Mesothelial cell of epicardium (in vitro differentiated cells): ENCODE measurements at places on chromosomes 12 and 14. TPM values are rescaled to one million over a fixed set of nuclear protein-coding genes. Genes with fewer than 3 reads are reported as not detected.

DNA sequence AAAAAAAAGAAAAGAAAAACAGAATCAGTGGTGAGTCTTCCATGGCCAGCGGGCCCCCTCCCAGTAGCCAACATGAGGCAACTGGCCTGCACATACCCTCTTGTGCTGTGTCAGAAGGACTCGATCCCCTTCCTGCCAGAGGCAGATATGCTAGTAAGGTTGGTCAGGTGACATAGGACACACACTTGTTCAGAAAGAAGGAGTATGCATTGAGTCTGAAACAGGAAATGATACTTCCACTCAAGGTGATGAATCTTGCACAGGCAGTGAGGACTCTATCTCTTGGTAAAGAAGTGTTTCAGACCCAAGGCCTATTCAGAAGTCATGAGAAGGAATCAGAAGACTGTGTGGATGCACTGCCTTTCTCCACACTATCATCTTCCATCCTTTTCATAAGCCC lies 269.7 kb upstream of the FAR2 start:
- no peak for DNase-seq

DNA sequence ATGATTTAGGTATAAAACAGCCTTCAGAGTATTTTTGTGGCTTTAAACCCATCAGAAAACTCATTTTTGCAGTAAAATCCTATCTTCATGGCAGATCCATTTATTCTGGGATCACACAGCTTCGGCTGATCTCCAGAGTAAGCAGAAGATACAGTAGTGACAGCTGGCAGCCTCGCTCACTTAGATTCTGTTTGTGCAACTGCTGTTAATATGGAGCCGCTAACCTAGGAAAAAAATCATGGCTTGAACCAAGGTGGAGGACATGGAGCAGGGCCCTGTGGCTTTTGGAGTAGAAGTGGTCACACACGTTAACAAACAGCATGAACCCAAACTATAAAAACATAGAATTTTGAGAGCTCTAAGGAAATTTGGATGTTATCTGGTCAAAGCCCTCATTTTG lies 137.2 kb upstream of the ARHGAP5 start:
- DNase-seq, result no peak

DNA sequence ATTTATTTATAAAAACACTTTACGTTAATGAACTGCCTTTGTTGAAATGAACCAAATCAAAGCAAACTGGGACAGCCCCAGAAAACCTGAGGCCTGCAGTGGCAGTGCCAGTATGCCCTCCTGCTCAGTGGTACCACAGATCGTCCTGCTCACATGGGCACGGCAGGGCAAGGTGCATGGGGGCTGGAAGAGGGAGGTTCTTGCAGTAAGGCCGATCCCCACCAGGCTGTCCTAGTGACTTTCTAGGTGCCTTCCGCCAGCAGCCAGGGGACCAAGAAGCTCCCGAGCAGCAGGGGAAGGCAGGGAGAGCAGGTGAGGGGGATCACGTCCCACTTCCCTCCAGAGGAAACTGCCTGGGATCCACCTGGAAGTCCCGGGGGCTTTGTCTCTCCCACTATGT lies 63.9 kb downstream of the TESC start:
- no peak for DNase-seq

GRCh38 chr12:124630791-124631313 lies 63.4 kb upstream of the NCOR2 start:
- DNase-seq, result no peak

DNA sequence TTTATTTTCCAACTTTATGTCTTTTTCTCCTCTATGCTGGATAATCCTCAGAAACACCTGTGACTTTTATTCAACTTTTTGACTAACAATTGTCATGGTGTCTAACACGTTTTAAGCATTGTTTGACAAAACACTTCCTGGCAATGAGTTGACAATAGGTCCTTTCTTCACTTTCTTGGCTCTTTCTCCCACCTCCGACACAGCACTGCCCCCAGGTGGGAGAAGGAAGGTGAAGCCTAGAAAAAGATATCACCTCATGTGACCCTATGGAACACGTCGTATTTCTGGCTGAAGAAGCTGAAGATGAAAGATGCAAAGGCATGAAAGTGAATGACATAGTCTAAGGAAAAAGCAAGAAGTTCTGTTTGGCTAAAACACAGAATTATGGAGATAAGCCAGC lies 430.0 kb downstream of the ETNK1 start:
- DNase-seq, result no peak

DNA sequence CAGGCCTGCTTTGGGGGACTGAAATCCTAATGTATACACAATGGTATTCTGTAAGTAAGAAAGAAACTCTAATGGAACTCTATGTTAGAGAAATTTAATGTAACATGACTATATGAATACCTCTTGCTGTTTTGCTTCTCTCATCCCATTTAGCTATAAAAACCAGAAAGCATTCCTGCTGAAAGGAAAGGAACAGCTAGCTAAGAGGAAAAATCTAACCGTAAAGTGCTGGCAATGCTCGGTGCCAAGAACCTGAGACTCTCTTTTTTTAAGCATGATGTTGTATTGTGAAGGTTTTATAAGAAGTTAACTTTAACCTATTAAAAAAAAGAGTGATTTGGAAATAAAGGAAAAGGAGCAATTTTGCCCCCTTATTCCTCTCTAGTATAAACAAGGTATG lies 75.6 kb upstream of the DACT1 start:
- DNase-seq, result no peak

DNA sequence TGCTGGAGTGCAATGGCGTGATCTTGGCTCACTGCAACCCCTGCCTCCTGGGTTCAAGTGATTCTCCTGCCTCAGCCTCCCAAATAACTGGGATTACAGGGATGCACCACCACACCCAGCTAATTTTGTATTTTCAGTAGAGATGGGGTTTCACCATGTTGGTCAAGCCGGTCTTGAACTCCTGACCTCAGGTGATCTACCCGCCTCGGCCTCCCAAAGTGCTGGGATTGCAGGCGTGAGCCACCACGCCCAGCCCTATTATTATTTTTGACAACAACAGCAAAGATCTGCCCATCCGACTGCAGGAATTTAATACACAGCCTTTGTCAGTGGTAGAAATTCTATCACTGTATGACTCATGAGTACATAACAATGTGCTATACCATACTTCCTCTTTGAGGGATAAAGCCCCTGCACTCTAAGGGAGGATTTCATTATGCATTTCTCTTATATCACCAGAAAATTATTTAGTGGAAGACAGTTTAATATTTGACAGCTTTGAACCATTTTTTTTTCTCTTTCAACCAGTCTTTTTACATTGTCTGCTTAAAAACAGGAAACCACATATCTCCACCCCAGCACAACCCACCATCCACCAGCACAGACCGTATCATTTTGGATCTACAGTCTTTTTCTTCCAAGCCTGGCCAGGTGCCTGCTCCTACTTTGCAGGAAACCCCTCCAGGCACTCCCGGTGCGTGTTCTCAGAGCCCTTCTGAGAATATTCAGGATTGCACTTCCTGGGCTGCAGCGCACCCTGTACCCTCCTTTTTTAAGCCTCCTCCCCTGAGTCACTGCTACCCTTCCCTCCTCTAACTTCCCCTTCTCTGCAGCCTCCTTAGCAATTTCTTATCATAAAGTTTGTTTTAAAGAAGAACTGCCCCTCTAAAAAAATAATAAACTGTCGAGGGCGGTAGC lies 594 bp downstream of the ARHGDIB start:
- no peak for DNase-seq

- no peak for DNase-seq
Observed at GRCh38 chr14:72615451-72616121, 278.3 kb downstream of the DPF3 start.

DNA sequence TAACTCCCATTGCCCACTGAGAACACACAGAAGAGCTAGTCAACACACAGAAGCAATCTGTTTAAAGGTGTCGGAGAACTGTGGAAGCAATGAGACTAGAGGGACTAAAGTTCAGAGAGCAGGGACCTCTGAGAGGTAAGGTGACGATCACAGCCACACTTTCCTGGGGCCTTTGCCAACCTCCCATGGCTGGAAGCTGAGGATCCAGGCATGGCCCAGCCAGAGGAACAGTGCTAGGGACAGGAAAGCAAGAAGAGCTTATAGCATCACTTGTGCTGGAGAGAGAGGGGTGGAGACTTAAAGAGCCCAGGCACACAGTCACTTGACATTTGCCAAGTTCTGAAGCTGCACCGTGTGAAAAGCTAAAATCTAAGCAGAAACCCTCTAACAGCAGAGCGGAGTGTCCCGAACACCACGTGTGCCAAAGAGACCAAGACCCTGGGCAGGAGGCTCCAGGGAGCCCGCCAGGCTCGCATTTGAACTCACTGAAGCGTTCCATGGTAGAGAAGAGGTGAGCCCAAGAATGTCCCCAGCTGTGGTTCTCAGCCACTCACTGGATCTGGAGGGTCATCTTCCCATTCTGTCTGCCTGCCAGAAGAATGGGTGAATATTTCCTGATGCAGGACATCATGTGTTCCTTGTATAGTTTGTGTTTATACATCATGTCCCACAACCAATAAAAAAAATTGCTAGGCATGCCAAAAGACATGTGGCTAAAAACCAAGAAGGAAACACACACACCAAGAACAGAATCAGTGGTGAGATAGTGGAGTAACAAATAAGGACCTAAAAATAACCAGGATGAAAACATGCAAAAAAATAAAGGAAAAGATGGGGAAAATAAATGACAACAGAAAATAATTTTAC lies 174.0 kb upstream of the C14orf180 start:
- DNase-seq, result no peak

DNA sequence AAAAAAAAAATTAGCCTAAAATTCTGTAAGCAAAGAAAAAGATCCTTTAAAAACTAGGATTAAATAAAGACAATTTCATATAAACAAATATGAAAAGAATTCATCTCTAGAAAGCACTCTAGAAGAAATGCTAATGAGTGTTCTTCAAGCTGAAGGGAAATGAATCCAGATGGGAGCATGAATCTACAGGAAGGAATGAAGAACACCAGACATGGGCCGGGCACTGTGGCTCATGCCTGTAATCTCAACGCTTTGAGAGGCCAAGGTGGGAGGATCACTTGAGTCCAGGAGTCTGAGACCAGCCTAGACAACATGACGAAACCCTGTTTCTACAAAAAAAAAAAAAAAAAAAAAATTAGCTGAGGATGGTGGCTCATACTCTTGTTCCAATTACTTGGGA lies 297.2 kb downstream of the FBXL14 start:
- DNase-seq, result no peak

DNA sequence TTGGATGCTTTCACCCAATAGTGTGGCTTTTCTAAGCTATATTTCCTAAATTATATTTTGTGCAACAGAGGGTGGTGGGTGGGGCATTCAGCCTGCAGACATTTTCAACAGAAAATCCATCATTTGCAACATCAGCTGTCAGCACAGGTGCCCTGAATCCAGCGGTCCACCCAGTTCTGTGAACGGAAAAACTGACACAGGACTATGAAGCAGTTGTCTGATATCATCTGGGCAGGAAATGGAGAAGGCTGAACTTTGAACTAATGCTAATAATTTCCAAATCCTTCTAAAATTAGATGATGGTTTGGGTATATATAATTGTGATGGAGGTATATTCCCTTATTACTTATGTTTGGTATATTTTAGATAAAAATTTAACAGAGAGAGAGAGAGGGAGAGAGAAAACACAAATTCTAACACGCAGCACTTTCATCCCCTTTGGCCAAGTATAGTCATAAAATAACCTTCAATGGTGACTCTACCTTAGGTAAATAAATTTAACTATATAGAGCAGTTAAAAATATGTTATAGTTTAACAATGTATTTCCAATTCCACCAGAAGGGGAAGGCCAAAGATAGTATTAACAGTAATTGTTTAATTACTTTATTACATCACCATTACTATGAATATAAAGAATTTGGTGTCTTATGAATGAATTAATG lies 58.3 kb upstream of the PTPRB start:
- no peak for DNase-seq

DNA sequence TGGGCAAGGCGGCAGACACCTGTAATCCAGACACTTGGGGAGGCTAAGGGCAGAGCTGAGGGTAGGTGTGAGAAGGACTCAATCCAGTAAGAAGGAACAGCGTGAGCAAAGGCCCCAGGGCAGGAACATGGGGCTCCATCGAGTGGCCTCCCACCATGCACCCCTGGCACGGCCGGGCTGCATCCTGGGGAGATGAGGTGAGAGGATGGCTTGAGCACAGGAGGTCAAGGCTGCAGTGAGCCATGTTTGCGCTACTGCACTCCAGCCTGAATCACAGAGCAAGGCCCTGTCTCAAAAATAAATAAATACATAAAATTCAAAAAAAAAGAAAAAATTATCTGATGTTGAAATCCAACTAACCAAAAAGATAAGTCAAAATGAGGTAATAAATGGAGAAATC lies 58.5 kb downstream of the ARL6IP4 start:
- no peak for DNase-seq

GRCh38 chr12:121580959-121581685 lies at the start of gene KDM2B:
TSS of gene KDM2B (minus strand) at chr12:121581023. CDS start at chr12:121580911, 112 bp downstream.
- DNase-seq, result peak; percentile 45

GRCh38 chr14:71166180-71166837 lies 259.1 kb downstream of the PCNX1 start:
- DNase-seq, result no peak

DNA sequence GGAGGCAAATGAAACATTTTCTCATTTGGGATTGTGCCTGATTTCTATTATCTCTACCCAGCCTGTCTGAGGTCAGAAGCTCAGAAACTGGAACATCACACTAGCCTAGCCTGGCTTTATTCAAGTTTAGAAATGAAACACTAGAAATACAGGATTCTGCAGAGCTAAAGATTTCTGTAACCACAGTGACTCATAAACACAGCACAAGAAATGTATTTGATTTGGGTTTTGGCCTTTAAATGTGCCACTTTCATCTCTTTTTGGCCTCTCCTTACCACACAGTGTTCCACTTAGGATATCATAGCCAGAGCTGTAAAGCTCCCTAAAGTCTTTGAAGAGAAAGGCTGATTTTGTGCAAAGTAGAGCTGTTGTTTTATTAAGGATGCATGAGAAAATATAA lies 307.5 kb downstream of the EMP1 start:
- DNase-seq, result no peak

Gene MANSC1
- total RNA-seq, result 15.4 to 17.2 TPM (median 16.6 TPM) in 3 replicates

Gene PTCSC3
- not detected in 3 replicates for total RNA-seq

Gene MAP3K9
- total RNA-seq, result 9.2 to 10.7 TPM (median 9.5 TPM) in 3 replicates

Gene LRRC74A
- total RNA-seq, result not detected in 3 replicates

Gene KLHL42
- 38.6 to 39.8 TPM (median 38.7 TPM) in 3 replicates for total RNA-seq
